ENCODE measurements at places on chromosomes 3 and 15.
A peak's percentile ranks its signal among the peaks of the same experiment; 100 is the strongest.

DNA sequence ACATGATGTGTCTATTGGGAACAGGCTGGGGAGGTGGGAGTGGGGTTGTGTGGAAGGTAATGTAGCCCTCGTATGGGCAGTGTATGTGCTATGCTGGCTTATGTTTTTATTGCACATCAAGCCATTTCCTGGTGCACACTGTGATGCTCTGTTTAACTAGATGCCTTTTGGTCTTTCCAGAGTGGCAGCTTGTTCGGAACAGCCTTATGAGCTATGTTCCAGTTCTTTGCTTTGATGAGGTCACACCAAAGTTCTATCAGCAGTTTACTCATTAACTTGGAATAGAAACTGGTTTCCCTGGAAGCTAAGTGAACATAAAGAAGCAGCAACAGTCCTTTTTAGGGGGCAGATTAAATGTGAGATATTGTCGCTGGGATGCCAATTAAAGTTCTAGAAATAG lies 133.9 kb downstream of the DIPK2A start:
- no peak for DNase-seq

DNA sequence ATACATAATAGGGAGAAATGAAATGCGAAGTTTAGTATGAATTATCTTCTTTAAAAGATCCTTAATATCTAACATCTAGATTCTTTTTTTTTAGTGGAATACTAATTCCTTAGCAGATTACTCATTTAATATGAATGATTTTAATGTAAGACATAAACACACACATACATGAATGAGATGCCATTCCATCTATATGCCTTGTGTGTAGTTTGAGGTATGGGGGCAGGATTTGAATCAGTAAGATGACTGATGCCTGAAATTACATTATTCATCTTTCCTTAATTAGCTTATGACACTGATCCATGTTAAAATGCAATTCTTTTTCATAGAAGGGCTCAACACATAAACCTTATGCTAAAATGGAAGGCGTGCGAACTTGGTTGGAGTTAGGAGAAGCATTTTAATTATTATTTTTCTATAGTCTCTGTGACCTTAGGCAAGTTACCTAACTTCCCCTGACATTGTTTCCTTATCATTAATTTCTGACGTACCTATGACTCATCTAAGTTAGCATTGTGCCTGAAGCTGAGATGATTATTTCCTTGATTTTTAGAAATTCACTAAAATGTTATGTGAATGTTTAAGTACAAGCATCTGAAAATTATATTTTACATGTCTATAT lies 10.8 kb upstream of the BNIP2 start:
- DNase-seq: no peak

DNA sequence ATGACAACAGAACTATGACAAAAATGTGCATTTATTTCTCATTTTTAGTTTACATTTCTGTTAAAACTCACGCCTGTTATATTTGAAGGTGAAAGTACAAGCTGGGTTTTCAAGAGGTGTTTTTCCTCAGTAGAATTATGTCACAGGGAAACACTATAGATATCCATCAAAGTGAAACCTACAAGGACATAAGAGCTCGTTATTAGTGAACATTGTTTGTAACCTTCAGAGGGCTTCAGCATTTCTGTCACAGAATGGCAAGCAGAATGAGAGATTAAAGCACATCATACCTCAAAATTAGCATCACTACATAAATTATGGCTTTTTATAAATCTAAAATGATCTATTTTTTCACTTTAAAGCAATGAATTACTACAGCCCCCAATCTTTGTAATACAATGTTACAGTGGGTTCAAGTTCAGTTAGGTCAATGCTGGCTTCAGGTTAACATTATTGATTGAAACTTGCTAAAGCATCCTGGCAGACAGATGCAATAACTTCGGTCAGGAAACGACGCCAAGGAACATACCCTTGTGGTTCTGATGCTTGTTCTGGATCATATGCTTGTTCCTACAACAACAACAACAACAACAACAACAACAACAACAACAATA lies 405.6 kb downstream of the CADM2 start:
- DNase-seq: no peak

GRCh38 chr15:40747685-40748631 lies 7.1 kb downstream of the RMDN3 start:
- DNase-seq: peak; percentile 18

DNA sequence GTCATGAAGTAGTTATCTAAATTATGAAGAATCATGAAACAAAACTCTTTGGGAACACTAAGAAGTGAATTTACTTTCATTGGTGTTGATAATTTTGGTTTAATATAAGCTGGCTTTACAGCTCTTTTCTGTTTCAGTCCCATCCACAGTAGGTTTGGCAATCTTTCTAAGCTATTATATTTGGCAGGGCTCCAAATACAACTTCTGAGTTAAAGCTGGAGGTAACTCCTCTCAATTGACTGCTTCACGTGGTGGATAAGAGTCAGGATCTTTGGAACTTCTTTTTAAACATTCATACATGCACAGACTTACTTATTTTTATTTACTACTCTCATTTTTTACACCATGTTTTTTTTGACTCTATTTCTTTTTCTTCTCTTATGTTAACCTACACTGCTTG lies 106.5 kb upstream of the EPHA3 start:
- DNase-seq: no peak

GRCh38 chr15:53911431-53911830 lies 66.8 kb upstream of the UNC13C start:
- DNase-seq: no peak

DNA sequence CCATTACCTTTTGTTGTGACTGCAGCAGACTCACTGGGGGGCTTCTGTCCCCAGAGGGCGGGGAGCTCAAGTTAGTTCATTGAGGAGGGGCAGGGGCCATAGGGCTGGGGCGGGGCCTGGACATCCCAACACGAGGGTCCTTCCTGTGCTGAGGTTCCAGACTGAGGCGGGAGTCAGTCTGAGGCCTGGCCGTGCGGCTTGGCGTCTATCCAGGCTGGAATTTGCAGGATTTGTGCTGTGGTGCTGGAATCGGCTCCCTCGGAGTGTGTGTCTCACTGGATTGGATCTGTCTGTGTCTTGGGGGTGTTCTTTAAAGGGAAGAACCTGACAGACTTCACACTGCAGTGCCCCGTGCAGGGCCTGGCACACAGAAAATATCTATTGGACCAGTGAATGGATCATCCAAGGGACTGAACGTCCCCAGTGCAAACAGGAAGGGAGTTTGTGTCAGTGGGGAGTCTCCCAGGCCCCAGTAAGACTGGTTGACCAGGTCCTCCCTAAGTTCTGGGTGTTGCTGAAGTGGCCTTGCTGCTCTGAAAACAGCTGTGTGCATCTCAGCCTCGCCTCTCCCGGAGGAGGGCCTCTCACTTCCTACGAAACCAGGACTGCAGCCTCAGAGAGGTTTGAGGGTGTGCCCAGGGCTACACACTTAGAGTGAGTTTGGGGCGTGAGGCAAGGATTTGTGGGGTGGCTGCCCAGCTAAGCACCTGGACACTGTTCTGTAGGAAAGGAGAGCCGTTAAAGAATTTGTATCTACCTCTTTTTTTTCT lies 26.1 kb downstream of the GOLGA6L2 start:
- no peak for DNase-seq

GRCh38 chr3:8455526-8456411 lies 45.9 kb upstream of the LMCD1 start:
- DNase-seq: no peak

DNA sequence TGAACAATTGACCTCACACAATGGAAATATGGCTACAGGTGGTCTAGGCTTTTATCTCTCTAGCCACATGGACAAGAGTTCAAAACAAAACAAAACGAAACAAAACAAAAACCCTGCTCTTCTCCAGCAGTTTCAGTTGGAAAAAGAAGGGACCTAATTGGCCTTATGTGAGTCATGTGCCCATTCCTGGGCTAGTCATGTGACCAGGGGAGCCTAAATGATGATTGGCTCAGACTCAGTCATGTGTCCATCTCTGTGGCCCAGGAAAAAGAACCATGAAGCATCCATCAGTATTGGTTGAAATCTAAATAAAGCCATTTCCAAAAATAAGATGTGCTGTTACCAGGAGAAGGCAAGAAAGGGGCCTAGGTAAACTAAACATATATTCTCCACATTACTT lies 96.8 kb downstream of the ANXA2 start:
- DNase-seq: no peak

GRCh38 chr3:112464264-112464663 lies 35.0 kb downstream of the BTLA start:
- DNase-seq: no peak

DNA sequence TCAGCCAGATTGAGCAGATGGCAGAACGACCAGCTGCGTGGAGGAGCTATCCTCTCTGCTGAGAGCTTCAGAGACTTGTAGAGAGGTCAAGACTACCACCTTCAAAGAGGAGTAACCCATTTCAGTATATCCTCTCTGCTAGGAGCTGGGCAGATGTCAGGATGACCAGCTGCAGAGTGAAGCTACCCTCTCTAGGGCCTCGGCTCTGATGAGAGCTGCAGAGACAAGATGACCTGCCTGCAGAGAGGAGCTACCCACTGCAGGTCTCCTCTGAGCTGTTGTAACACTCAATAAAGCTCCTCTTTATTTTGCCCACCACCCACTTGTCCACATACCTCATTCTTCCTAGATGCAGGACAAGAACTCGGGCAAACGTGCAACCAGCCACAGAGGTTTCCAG lies 1522.7 kb downstream of the OTOL1 start:
- DNase-seq: no peak

DNA sequence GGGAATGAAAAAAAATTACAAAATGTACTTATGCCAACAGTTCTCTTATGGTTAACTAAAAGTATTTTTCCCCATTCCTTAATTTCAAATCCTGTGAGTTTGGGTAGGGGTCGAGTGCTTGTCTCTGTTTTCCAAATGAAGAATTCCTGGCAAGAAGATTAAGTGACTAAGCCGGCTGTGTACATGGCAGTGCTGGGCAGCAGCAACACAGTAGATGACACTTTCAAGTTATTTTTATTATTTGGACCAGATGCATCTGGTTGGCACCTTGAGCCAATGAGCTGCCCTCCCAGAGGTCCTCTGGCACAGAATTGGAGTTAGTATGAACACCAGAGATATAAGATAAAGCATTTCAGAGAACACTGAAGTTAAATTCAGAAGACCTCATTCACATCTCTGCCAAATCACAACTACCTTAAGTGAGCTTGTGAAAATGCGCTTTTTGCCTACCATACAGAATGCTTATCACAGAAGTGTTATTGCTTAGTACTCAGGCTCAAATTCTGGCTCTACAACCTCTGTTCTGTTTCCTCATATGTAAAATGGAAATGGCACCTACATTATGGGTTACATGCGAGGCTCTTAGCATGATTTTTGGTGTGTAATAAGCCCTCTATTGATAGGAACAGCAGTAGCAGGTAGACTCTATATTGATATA lies 256.9 kb downstream of the UBE2E2 start:
- no peak for DNase-seq

DNA sequence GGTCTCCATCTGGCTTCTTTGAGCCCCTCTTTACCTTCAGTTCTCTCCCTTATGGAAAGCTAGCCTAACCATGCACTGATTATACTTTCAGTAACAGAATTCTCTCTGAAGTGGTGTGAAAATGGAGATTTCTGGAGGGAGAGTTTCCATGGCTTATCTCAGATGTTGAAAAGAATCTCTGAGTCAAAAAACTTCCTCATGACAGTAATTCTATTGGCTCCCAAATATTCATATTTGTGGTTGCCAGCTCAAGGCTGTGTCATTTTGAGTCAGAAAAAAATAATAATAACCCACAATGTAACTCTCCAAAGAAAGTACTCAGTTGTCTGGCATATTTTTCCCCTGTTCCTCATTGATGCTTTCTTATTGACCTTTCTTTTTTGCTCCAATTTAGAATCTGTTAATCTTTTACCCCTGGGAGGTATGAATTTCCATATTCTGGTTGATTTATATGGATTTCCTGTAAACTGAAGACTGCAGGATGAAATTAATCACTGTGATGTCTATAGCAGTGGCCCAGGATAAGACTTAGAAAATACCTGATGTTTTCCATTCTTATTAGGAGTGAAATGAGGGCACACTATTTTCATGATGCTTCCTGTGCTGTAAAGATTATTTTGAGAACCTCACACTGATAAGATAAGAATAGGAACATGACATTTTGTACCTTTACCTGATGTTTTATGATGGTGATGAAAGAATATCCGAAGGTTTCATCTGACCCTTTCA lies 149.5 kb upstream of the EPHA3 start:
- DNase-seq: no peak

DNA sequence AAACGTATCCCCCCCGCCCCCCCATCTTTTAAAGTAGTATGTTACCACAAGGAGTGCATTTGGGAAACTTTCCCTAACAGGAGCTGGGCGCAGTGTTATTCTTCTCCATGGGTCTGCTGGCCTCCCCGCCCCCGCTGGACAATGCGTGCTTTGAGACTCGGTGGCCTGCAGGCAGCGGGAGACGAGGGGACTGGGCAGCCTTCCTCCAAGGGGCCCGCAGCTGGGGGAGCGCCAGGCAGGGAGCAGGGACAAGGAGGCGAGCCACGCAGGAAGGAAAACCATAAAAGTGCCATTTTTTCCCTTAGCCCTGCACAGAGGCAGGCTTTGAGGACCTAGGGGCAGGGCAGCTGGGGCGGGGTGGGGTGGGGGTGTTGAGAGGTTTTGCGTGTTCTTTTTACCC lies 14.1 kb downstream of the SOX2 start:
- no peak for DNase-seq

DNA sequence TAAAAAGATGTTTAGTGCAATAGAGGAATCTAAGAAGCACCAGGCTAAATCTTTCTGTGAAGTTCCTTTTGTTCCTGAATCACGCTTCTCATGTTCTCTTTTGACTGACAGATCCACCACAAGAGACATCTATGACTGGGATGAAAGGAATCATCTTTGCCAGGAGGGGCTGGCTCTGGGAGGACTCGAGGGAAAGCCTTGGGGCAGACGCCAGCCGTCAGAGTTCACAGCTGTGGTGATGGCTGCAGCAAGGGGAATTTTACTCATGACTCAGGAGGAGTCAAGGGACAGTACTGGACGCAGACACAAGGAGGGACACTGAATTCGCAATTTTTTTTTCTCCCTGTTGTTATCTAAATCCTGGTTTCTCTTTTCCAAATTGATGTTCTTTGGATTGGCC lies 38.7 kb downstream of the C3orf38 start:
- no peak for DNase-seq

GRCh38 chr3:189001559-189001958 lies 170.2 kb upstream of the TPRG1 start:
- DNase-seq: peak; percentile 16

GRCh38 chr3:147394884-147395225 lies 11.5 kb downstream of the ZIC4 start:
- DNase-seq: no peak

DNA sequence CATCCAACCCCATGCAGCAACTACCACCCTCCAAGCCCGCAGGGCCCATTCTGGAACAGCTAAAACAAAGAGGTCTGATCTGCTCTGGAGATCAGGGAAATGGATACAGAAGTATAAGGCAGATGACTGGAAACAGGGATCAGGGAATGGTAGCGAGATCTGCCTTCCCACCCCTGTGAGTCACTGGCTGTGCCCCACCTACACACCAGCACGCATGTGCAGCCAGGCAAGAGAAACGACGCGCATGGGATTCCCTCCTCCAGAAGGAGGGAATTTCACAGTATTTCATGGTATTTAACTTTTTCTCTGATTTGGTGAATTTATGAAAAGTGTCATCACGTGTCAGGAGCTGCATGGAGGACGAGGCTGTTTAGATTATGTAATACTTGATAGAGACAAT lies 116.7 kb downstream of the ARRDC4 start:
- peak; percentile 90 for DNase-seq

All from inflammatory macrophage treated with lipopolysaccharide for 1 hour (primary cell).